ENCODE measurements at places on chromosomes 6 and 20.

DNA sequence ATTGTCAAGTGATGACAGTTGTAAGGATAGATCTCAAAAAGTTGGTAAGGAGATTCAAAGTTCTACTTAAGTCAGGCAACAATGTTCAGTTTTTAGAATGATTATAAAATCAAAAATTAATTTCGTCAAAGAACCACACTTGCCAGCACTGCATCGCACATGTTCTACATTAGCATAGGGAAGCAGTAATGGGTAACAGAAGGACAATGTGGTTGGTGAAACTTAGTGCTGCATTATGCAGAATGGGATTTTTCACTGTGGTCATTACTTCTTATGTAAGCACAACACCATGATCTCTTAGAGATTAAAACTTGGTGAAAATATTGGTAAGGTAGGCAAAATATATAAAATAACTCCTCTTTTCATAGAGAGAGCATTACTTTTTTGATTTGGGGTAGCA is 173.7 kb upstream of the THEMIS start:
- no peak for DNase-seq

DNA sequence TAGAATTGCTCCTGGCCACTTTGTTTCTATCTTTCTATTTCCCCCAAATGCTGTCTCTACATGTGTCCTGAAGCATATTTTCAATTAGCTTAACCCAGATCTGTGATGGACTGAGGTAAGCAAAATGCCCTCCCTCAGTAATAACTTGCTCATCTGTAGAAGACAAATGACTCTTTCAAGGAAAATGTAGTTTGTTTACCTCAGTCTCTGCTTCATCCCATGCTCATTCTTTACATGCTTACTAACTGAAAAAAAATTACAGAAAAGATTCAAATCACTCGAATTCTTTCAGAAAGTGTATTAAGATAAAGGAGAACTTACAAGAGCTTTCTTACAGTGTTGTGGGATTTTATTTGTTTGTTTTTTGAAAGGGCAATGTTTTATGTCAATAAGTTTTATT is 531.1 kb downstream of the LMBRD1 start:
- no peak for DNase-seq

DNA sequence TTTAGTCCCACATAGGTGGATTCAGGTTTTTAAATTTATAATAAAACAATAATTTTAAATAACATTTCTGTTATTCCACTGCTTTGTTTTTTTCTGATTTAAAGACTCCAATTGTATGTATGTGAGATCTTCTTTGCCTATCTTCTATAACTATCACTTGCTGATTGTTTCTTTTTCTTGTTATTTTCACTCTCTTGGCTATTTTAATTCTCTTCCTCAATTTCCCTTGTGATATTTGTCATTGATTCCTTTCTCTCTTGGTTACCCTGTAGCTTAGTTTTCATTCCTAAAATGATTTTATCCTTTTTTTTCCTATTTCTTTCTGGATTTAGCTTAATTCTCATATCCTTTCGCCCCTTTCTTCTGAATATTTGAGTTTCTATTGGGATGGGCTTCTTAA is 227.3 kb upstream of the TENT5A start:
- DNase-seq = no peak

DNA sequence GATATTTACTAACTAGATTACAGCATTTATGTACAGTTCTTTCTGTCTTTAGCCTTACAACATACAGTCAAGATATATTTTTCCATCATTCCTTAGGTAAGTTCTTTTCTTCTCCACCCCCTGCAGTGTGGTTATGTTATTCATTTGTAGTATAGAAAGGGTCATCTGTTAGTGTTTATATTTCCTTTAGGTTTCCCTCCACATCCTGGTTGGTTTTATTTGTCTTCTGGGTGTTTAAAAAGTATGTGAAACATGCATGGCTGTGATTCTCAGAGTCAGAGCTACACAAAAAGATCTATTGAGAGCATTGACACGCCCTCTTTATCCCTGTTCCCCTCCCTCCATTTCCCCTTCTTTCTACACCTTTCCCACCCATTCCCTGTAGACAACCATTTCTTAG is 20.1 kb downstream of the DHX35 start:
- DNase-seq = no peak

DNA sequence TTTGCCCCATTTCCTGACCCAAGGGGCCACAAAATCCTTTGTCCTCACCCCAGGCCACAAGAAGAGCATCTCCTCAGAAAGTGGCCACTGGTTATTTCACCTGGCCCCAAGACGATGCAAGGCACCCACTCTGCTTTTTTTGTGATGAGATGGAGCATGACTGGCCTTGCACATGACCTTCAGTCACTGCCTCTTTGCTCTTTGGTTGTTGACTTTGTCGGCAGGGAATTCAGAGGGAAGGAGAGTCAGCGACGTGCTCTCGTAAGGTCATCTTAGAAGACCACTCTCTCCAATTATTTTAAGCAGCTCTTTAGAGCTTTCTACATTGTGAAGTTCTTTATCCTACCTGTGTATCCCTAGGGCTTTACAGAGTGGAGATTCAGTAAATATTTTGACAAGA is 306.7 kb downstream of the PLCB1 start:
- DNase-seq = no peak

DNA sequence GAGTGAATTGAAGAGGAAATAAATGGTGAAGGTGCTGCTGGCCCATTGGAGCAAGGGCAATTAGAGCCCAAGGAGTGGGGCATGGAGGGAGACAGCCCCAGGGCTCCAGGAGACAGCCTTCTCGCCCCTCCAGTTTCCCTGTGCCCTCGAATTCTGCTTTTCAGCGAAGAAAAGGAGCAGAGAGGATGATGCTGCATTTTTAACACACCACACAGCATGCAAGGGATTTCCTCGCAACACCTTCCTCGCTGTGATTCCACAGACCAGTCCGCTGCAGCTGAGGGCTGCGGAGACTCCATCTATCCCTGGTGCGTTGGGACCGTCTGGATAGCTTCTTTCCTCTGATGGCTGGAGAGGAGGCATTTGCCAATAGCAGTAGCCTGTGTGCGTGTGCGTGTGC is 41.7 kb downstream of the PTCHD4 start:
- DNase-seq = no peak

- peak; percentile 5 for DNase-seq
These were observed at the start of gene MC3R for GRCh38 chr20:56247954-56248782. Gene MC3R (plus strand): TSS chr20:56248732. CDS start chr20:56248844, 112 bp downstream.

- DNase-seq = no peak
These were observed 290.0 kb downstream of the PRL start for GRCh38 chr6:22006795-22007194.

DNA sequence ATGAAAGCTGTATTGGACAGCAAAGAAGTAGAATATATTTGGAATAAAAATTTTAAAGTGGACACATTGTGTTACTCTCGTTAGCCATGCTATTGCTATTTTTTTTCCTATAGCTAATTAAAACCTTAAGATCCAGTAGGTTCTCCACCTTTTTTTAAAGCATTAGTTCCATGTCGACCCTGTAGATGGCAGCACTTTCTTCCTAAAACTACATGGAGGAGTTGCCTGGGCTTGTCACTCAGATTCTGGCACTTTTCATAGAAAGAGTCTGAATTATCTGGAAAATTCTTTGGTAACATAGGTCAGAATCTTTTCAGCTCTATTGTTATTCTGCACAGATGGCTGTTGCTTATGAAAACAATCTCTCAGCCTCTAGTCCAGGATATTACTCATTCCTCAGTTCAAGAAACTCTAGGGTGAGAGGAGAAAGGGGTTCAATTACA is 42.0 kb upstream of the ESR1 start:
- no peak for DNase-seq

DNA sequence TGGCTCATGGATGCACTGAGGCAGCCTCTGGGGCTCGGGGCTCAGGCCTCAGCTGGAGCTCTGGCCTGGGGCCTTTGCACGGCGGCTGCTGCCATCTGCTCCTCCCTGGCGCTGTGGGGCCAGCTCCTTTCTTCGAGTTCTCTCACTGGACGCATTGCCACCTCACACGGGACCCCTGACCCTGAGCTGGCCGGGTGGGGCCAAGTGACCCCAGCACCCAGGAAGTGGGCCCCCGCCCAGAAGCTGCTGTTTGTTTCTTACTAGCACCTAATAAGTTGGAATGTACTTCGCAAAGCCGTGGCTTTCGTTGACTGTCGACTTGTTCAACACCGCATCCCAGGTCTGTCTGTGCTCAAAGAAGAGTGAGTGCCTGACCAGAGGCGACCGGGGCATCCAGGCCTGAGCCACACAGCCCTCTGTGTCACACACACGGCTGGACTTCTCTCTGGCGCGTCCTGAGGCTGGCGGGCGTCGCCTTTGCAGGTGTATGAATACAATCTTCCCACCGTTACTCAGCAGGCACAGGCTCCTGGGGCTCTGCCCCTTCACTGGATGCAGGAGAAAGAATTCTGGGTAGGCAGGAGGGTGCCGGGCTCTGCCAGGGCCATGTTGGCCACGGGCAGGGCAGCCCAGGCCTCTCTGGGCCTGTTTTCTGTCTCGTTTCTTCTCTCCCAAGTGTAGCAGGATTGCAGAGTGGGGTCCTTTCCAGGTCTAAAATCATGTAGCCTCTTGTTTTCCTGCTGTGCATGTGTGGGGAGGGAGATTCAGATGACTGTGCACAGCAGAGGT is 112.9 kb downstream of the DLL1 start:
- no peak for DNase-seq

DNA sequence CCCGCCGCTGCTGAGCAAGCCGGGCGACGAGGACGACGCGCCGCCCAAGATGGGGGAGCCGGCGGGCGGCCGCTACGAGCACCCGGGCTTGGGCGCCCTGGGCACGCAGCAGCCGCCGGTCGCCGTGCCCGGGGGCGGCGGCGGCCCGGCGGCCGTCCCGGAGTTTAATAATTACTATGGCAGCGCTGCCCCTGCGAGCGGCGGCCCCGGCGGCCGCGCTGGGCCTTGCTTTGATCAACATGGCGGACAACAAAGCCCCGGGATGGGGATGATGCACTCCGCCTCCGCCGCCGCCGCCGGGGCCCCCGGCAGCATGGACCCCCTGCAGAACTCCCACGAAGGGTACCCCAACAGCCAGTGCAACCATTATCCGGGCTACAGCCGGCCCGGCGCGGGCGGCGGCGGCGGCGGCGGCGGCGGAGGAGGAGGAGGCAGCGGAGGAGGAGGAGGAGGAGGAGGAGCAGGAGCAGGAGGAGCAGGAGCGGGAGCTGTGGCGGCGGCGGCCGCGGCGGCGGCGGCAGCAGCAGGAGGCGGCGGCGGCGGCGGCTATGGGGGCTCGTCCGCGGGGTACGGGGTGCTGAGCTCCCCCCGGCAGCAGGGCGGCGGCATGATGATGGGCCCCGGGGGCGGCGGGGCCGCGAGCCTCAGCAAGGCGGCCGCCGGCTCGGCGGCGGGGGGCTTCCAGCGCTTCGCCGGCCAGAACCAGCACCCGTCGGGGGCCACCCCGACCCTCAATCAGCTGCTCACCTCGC is 1.5 kb downstream of the ARID1B start:
- peak; percentile 35 for DNase-seq

- DNase-seq = no peak
These were observed 2.9 kb upstream of the HIVEP1 start for GRCh38 chr6:12009180-12009685.

- no peak for DNase-seq
These were observed 318.8 kb downstream of the BCKDHB start for GRCh38 chr6:80425089-80425823.

DNA sequence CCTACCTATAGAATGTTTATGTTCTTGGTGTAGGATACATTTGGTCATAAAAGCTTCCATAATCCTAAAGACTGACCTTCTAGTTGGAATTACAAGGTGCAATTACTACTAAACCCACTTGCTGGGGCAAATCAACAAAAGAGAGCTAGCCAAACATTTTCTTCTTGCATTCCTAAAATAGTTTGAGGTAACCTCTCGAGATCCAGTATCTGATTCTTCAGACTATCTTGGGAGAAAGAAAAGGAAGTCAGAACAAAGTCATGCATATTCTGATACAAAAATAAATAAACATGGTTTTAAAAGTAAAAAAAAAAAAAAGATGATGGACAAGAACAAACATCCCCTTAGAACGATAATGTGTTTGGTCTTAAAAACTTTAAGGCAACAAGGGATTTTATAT is 294.2 kb upstream of the RSPO3 start:
- no peak for DNase-seq

GRCh38 chr6:25311331-25311840 is 32.2 kb downstream of the CARMIL1 start:
- DNase-seq = no peak

DNA sequence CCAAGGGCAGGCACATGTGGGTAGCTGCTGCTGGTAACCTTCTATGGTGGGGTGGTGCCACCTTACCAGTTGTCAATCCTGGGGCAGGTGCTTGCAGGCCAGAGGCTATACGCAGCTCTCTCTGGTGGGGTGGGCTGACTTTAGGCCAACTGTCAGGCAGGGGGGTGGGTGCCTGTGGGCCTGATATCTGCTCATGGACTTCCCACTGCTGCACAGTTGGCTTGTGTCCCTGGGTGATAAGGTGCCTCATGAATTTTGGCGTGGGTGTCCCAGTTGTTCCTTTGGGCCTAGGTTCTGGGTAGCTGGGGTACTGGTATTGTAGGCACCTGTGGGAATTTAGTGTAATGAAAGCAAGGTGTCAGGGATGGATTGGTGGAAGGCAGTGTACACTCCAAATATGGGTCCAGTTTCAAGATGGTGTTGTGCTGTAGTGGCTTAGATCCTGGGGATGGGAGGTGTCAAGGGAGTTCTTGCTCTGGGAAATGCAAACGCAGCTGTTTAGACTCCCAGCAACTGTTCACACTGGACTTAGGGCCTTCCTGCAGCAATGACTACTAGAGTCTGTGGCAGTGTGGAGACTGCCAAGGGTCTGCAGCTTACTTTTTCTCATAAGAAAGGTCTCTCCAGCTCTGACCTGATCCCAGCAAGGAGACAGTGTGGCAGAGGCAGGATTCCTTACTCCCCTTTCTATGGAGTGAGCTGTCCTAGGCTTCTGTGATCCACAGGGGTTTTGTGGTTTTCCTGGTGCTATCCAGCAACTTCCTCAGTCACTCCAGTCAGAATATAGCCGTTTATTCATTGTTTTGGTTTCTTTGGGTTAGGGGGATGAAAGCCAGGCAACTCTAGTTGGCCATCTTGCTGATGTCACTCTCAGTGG is 128.2 kb downstream of the CRYBG1 start:
- no peak for DNase-seq

DNA sequence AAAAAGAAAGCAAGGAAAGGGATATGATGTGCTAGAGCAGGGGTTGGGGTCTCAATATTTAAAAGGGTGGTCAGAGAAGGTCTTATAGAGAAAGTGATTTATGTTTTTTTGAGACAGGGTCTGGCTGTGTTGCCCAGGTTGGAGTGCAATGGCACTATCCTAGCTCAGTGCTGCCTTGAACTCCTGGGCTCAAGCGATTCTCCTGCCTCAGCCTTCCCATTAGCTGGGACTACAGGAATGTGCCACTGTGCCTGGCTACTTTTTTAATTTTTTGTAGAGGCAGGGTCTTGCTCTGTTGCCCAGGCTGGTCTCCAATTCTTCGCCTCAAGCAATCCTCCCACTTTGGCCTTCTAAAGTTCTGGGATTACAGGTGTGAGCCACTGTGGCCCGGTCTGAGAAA is 433.3 kb downstream of the CDC5L start:
- no peak for DNase-seq

All from stimulated activated CD4-positive, alpha-beta T cell treated with anti-CD3 and anti-CD28 coated beads, TNF-alpha, amount 100 ng/mL, for 4 hours (primary cell).